ENCODE measurements at places on chromosomes 6 and 20.

DNA sequence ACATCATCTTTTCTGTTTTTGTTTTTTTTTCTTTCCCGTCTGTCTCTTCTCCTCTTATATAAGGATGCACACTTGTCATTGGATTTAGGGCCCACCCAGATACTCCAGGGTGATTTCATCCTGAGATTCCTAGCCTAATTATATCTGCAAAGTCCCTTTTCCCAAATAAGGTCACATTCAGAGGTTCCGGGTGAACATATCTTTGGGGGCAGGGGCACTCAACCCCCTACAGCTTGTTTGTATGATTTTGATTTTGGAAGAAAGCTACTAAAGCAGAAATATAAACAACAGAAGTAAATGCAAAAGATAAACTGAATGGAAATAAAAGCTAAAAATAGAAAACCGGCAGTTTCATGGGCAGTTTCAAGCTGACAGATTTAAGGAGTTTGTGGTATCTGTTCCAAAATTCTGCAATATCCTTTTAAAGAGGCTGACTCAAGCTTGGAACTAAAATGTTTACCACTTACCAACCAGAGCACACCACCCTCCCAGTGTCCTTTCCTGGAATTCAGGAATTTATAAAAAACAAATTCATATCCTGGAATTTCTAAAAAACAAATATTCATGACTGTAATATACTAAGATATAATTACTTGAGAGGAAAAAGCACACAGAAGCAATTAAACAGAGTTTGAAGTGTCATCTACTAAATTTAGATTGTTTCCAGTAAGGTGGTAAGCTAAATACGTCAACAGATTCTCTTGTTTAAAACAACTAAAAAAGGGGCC is 100.0 kb upstream of the CARMIL1 start:
- DNase-seq = no peak

GRCh38 chr6:14762077-14762476 is 483.8 kb upstream of the JARID2 start:
- DNase-seq = no peak

DNA sequence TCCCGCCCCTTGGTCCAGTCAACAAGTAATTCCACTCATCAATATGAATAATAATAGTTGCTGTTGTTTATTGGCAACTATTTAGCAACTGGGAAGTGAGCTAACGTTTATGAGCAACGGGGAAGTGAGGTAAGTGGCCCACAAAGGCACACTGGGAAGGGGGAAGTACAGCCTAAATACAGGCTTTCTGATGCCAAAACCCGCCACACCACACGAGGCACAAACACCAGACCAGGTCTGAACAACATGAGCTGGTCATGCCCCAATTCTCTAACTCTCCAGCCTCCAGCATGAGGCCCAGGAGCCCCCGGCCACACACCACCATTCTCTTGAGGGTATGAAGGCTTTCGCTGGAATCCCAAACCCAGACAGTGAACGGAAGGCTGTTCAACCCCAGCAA is 50.8 kb downstream of the PREX1 start:
- DNase-seq = no peak

DNA sequence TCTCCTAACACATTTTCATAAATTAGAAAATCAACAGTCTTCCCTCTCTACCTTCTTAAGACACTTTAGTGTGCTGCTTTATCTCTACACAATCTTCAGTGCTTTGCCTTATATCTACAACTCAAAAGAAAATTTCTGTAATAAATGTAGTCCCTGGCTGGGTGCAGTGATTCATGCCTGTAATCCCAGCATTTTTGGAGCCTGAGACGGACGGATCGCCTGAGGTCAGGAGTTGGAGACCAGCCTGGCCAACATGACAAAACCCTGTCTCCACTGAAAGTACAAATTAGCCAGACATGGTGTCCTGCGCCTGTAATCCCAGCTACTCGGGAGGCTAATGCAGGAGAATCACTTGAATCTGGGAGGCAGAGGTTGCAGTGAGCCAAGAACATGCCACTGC is 9.7 kb upstream of the EDN1 start:
- no peak for DNase-seq

DNA sequence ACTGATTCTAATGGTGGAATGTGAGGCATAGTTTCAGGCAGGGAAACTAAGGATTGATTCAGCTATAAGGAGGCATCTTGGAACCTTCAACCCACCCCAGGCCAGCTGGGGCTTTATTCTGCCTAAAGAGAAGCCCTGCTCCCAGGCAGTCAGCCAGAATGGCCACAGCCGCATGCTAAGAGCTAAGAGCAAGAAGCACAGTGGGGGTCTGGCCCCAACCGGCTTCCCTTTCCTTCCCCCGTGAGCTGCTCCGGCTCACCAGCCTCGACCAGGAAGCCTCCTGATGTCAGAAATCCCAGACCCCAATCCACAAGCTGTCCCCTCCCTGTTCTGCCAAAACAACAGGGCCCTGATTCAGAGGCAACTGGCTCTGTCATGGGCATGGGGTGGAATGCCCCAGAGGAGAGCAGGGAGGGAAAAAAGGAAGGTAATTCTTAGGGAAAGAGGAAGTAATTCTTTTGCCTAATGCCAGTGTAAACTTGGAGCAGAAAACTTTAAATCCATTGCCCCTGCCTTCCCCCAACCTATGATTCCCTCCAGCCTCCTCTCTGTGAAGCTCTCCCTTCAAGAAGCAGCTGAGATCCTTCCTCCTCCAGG is 6.9 kb downstream of the GRM4 start:
- no peak for DNase-seq

DNA sequence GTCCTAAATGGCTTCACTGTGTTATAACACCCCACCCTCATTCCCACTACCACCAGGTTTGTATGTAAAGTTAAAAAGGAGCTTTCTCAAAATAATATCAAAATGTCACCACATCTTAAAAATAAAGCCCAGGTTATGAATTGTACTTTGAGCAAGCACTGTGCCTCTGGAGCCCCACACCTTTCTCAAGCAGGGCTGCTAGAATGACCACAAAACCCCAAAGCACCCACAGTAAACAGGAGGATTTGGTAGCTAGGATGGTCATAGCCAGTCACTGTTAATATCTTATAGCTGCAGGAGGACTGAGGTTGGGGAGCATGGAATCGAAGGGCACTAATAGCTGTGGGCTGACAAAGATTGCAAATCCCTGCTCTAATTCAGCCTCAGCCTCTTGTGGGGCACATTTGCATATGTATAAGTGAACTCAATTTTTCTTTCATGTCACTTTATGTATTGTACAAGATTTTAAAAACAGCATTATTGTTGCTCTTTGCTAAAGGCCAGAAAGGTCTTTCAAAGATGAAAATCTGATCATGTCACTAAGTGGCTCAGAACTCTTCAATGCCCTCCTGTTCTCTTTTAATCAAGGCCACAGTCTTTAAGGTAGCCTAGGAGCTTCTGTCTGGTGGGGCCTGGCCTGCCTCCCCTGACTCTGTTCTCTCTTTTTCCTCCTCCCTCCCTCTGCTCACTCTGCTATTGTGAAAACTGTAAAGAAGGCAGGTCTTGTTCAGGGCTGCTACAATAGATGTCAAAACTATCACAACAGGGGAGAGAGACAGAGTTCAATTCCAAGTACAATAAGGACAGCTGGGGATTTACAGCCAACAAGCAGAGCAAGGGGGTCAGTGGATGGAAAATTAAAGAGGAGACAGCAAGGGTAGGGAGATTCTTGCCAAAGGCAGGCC is 101.6 kb downstream of the TMEM200A start:
- DNase-seq = no peak

DNA sequence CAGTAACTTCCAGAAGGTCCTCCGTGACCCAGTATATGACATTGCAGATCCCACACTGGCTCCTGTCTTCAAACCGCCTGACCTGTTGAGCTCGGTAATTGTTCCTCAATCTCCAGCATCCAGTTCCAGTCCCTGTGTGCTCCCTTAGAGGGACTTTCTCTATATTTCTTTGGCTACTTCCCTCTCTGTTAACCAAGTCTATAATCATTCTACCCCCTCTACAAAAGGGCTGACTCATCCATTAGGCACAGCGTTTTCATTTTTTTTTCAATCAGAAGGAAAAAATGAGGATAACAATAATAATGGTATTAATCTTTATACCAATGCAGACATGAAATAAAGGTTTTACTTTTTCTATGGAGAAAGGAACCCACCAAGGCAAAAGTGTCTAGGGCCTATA is 69.3 kb downstream of the FAM229B start:
- DNase-seq = no peak

GRCh38 chr20:7829776-7830175 is 110.5 kb downstream of the HAO1 start:
- DNase-seq = no peak

GRCh38 chr20:35283441-35284266 is 918 bp downstream of the EIF6 start:
- DNase-seq = no peak

DNA sequence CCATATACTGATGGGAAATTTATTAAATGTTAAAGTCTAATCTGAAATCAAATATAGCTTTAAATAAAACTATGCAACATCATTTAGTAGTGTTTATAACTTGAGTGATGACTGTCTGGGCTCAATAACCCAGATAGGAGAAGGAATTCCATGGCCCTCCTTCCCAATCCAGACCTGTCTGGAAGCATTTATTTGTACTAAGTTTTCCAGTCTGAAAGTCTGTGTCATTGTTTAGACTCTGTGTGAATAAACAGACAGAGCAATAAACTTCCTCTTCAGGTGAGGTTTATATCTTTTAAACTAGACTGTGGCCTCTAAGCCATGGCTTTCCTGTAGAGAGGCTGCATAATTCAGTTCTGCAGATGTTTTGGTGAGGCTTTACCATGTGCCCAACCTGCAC is 176.4 kb downstream of the SOX4 start:
- no peak for DNase-seq

- DNase-seq = no peak
Observed at GRCh38 chr20:37096415-37097041, 731 bp upstream of the RBL1 start.

DNA sequence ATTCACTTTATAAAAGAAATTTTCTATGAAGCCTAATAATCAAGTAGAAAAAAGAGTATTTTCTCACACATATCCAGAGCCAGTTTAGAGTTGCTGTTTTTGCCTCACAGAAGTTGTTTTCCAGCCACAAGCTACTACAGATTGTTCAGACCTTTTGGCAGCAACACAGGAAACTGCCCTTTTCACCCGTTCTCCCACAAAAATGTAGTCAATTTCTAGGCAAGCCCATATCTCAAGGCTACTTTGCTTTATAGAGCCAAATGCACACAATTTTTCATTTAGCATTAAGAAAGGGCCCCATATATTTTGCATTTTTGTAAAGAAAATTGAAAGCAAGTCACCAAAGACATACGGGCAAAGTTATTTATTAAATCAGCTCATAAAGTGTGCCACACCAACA is 49.5 kb downstream of the EPB41L2 start:
- no peak for DNase-seq

DNA sequence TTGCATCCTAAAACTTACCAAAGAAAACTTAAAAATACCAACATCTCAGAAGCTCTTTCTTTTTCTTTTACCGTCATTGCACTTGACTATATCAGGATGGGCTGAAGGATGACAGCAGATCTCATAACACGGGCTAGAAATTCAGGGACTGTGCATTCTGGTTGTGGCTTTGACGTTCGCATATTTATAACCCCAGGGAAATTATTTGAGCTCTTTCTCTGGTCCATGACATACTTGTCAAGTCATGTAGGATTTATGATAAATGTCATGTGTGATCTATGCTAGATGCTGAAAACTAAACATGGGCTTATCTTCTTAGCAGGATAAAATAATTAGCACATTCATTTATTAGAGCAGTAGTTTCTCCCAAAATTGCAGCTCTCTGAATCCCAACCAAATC is 74.4 kb upstream of the SAMD5 start:
- DNase-seq = no peak

Data from stimulated activated CD4-positive, alpha-beta T cell treated with anti-CD3 and anti-CD28 coated beads, TNF-alpha, amount 100 ng/mL, for 48 hours (primary cell).